COR-L47 (cell line): ENCODE measurements at places on chromosomes 3 and 15.

DNA sequence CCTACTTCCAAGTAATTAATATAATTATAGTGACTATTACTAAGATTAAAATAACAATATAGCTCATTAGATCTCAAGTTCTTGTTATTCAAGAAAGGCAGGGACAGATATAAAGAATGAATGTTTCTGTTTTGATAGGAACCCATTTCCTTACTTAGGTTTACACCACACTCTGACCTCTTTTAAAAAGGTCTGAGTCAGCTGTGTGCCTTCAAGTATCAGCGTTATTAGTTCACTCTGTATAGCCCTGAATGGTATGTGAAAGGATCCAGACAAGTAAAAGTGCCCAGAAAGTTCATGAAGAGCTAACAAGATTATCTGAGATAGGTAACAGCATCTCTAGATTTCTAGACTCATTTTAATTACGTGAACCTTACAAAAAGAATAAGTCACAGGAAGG lies 28.9 kb downstream of the PDCD10 start:
- DNase-seq, result no peak

- DNase-seq, result peak; percentile 38
Observed at GRCh38 chr3:179882292-179882691, 154.4 kb downstream of the PEX5L start.

DNA sequence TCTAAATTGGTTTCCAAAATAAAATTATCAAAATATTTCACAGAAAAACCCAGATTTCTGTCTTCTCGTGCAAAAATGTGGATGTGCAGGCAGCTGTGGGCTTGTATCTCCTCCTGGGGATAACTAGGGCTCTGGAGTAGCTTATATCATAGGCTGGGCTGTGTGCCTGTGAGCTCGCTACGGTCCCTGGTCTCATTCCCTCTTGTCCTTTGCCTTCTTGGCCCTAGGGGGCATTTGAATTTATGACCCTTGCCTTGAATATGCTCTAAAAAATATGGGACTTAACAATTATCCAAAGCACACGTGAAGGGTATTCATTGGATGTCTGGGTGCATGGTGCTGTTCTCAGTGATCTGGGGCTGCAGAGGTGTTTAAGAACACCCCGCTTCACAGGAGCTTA lies 132.6 kb downstream of the PDZRN3 start:
- no peak for DNase-seq

DNA sequence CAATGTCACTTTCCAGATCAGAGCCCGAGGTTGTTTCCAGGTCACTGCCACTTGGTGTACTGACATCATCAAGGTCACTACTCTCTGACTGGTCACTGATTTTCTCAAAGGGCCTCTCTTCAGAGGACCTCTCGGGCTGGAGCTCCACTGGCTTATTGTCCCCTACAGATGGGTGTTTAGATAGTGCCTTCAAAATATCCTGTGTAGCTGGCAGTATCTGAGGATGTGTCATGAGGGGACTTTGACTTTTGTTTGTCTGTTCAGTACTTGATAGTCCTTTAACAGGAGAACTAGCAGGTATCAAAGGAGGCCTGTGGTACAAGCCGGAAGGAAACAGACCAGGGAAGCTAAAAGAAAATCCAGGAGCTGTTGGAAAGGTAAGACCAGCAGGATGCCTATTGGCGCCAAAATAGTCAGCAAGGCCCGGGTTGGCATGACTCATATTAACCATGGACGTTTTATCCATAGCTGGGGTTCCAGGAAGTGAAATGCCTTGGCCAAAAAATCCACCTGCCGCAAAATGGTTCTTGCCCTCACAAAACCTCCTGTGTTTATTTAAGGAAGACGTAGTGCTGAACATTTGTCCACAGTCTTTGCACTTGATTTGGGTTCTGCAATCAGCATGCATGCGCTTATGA lies 547.3 kb downstream of the MECOM start:
- no peak for DNase-seq

DNA sequence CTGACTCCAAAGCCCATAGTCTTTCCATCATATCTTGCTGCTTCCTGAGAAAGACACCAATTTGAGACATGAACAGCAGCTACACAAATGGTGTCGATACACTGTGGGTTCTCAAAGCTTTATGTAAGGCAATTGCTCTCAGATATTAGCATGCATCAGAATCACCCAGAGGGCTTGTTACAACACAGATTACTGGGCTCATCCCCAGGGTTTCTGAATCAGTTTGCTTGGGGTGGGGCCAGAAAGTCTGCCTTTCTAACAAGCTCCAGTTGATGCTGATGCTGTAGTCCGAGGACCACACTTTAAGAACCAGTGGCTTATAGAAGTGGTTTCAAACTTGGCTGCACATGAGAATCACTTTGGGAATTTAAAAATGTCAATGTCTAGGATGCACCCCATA lies 86.5 kb downstream of the SEMA6D start:
- DNase-seq, result no peak

GRCh38 chr3:64445109-64445943 lies 220.1 kb upstream of the PRICKLE2 start:
- DNase-seq, result no peak
